ENCODE measurements at places on chromosomes 2 and 18. TPM values are rescaled to one million over a fixed set of nuclear protein-coding genes. Genes with fewer than 3 reads are reported as not detected.

DNA sequence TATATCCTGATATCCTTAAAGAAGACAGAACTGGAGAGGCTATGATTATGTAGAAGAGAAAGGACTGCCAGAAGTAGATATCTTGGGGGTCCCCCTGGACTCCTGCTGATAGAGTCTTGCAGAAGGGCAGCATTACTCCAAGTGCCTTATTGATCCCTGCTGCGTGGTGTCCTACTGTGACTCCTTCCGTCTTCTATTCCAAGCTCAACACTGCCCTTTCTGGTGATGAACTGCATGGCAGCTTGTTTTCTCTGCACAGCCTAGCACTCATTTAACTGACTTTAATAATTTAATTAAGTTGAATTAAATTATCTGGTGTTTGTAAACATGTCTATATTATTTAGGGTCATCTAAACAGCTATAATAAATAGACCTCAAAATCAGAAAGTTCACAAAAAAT, 194.1 kb upstream of the DSEL start:
- no peaks in the 10 kb centered on the region for H3K27me3 ChIP-seq
- no peak for DNase-seq
- H3K4me3 ChIP-seq = no peak overlapping the region

DNA sequence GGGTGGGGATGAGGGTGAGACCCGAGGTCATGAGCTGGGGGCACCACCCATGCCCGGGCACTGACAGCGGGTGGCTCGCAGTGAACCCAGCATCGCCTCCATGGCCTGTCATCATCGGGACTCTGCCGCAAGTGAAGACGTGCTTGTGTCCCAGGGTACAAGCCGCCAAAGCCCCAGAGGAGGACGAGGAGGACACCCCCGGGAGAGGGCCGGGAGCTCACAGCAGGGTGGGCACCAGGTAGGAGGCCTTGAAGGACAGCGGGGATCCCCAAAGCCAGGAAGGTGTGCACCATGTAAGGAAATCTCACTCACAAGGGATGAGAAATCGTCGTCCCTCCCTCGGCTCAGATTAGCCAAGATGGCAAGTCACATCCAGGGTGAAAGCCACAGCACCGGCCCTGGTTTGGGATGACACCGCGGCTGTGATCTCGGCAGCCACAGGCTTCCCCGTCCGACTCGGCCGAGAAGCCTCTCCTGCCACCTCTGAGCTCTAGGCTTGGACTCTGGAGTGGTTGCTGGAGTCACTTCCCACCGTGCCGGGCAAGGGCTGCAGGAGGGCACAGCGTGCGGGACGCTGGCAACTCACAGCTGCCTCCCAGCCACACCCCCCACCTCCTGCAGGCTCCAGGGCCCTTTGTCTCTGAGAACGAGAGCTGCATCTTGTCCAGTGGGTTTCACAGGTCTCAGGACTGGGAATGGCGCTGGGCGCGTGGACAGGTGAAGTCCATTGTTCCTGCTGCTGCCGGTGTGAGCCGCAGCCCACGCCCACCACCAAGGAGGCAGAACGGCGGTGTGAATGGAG, 81.6 kb upstream of the CTDP1 start:
- no peaks in the 10 kb centered on the region for H3K4me1 ChIP-seq
- DNase-seq = no peak
- no peaks in the 10 kb centered on the region for H3K36me3 ChIP-seq
- H3K27me3 ChIP-seq = no peaks in the 10 kb centered on the region

LCLAT1 gene
- total RNA-seq = 16.2 TPM

DNA sequence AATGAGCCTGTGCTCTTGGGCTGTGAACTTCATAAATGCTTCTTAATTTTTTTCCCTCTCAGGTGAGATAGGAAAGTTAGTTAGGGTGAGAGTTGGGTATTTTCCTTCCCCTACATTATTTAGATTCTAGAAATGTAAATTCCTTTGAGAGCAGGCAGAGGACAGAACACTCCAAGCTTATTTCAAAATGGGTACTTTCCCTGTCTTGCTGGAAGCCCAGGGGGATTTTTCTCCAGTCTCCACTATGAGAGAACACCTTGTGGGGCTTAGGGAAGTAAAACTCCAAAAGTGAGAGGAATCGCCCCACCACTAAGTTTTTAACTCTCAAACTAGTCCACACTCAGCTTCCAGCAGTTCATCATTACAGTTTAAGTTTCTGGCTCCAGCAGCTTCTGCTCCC, 253.2 kb upstream of the CTAGE1 start:
- no peaks in the 10 kb centered on the region for H3K4me1 ChIP-seq
- DNase-seq = no peak
- H3K36me3 ChIP-seq = no peaks in the 10 kb centered on the region

DNA sequence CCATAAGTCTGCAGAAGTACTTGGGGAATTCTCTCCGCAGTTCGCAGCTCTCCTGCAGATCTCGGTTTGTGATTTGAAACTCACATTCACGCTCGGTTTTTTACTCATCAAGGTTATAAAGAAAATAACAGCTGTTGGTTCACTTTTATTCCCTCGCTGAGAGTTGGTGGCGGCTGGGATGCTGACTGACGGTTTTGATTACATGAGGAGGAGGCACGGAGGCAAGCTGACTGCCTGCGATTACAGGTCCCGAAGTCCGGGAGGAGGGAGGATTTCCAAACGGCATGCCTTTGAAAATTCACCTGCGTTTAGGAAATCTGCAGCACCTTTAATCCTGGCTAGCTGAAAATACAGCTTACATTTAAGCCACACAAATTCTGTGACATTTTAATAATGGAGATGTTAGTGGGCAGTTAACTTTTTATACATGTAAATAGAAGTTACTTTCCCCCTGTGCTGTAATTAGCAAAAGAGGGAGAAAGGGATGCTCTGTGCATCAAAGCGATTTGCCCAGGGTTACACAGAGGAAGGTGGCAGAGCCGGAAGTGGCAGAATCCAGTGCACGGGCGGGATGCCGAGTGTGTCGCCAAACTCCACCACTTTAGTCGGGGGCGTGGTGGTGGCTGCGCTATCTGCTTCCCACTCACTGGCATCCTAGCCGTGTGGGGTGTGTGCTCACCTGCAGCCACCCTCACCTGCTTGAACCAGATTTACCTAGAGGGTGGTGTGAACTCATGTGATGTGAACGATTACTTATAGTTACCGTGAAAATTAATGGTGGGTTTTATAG, 14.7 kb downstream of the AGAP1 start:
- H3K4me3 ChIP-seq = no peak overlapping the region
- no peaks in the 10 kb centered on the region for H3K4me1 ChIP-seq

DNA sequence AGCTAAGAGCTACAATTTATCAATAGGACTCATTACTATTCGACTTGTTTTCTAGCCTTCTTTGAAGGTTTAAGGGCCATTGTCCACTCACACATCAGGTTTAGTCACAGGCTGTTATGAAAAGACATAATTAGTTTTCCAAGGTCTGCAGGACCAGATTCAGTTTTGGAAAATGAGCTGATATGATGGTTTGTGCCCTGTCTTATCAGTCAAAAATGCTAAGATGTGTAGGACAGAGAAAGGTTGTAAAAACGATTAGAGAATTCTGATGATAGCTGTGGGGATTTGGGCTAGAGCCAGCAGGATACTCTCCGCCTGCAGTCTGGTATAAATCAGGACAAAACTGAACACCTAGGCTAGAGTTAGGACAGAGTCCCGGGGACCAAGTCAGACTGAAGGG, 213.3 kb downstream of the LRRTM1 start:
- H3K4me3 ChIP-seq = no peak overlapping the region
- no peak overlapping the region for H3K27ac ChIP-seq
- H3K27me3 ChIP-seq = no peaks in the 10 kb centered on the region
- H3K4me1 ChIP-seq = no peaks in the 10 kb centered on the region
- no peaks in the 10 kb centered on the region for H3K36me3 ChIP-seq
- DNase-seq = no peak

BOK gene
- 11.0 TPM for total RNA-seq

TFPI gene
- total RNA-seq = 0.23 TPM

HOXD13 gene
- total RNA-seq = not detected

DNA sequence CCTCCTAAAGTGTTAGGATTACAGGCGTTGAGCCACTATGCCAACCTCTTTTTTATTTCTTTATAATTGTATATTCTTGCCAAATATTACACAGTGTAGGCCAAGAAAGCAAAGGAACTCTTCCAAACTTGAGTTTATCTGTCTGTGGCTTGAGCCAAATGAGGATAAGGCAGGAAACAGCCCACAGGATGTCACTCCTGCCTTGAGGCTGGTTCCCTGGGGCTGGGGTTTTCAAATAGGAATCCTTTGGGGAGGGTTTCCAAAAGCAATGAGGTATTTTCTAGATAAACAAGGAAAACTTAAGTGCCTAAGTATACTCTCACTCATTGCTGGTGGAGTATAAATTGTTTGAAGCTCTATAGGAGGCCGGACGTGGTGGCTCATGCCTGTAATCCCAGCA, 56.4 kb downstream of the ADCY3 start:
- no peaks in the 10 kb centered on the region for H3K36me3 ChIP-seq
- no peaks in the 10 kb centered on the region for H3K4me1 ChIP-seq
- H3K27me3 ChIP-seq = no peaks in the 10 kb centered on the region
- DNase-seq = no peak

IFIH1 gene
- total RNA-seq = 36.9 TPM

DNA sequence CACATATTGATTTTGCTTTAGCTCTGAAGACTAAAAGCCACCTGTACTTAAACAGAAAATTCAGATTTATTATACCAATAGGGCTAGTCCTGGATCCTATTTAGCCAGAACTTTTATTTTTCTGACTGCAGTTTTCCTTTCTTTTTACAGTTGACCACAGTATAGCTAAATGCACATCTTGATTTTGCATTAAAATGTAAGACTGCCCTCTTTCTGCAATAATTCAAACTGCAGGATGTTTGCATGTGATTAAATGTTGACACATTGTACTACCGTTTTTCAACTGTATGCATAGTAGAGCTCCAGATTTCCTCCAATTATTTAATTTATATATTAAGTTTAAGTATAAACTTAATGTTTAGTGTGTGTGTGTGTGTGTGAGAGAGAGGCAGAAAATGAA, 1262.9 kb downstream of the SUCLG1 start:
- no peak for DNase-seq
- no peak overlapping the region for H3K27ac ChIP-seq
- H3K4me3 ChIP-seq = no peak overlapping the region
- H3K36me3 ChIP-seq = no peaks in the 10 kb centered on the region
- H3K4me1 ChIP-seq = no peaks in the 10 kb centered on the region

CHST9 gene
- not detected for total RNA-seq

DNA sequence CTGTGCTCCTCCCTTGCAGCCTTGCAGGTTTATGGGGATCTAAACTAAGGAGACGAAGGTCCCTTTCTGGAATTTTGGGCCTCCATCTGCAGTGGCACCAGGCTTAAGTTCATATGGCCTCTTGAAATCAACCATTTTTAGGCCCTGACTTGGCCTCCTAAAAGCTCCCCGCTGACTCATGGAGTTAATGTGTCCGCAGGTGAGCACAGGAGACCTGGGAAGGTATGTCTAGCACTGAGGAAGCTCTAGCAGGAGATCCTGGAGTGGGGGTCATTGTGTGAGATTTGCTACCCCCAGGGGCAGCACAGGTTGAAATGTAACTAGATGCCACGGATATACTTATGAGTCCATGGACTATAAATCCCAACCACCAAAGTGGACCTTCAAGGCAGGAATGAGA, 95.9 kb upstream of the CELF4 start:
- H3K36me3 ChIP-seq = no peaks in the 10 kb centered on the region
- H3K27ac ChIP-seq = no peak overlapping the region
- H3K27me3 ChIP-seq = no peaks in the 10 kb centered on the region
- no peaks in the 10 kb centered on the region for H3K4me1 ChIP-seq
- no peak overlapping the region for H3K4me3 ChIP-seq

DNA sequence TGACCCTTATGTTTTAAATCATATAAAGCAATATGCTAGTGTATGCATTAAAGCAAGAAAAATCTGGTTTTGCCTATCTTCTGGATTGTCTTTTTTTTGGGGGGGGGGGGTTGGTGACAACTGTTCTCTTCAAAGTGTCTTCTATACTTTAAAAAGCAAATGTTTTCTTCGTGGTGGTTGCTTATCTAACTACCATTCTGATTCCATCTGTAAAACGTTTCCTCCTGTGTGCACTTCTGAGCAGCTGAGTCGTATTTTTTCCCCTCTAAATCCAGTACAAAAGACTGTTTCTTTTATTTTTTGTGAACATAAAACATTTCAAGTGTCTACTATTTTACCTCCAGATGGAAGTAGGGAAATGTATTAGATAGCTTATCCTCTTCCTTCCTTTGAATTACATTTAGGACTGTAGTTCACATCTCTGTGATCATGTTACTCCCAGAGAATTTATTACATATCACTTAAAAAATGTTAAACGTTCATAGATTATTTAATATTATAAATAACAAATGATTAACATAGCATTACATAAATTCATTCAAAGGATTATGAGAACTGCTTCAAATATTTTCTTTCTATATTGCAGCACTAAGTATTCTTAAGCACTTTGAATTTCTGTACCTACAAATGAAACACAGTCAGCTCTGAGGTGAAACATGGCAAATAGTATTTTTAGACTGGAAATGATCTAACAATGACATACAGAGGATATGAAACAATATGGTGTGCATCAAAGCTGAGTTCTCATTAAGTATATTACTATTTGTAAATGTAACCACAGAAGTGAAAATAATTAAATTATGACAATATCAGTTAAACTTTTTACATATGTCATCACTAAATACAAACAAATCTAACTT, 56.4 kb downstream of the SCN3A start:
- no peaks in the 10 kb centered on the region for H3K4me1 ChIP-seq
- H3K4me3 ChIP-seq = no peak overlapping the region
- no peaks in the 10 kb centered on the region for H3K36me3 ChIP-seq
- H3K27me3 ChIP-seq = no peaks in the 10 kb centered on the region

CTLA4 gene
- 2.3 TPM for total RNA-seq

DNA sequence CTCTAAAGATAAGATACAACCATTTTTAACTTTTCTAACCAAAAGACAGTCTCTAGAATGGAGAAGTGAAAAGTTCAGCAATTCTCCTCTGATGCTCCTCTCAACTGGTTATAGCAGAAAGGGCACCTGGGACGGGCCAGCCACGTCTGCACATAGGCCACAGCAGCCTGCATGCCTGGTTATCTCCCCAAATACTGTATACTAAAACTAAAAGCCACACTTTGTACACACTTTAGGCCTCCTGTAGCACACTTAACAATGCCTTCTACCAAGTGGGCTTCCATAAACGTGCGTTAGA, 179.1 kb downstream of the ANKRD44 start:
- H3K27me3 ChIP-seq = no peaks in the 10 kb centered on the region
- H3K36me3 ChIP-seq = peaks cover 30% of the 10 kb centered on the region
- no peak overlapping the region for H3K4me3 ChIP-seq
- H3K4me1 ChIP-seq = peaks cover 26% of the 10 kb centered on the region
- DNase-seq = no peak

Data from natural killer cell (primary cell).